ENCODE measurements at places on chromosomes 3 and 15.

GRCh38 chr3:48429960-48430707 is at the start of gene PLXNB1:
PLXNB1 (minus strand) TSS chr3:48430086; CDS start chr3:48424611, 5,475 bp downstream.
- DNase-seq: no peak

GRCh38 chr15:67389975-67390374 is 131.0 kb upstream of the C15orf61 start:
- no peak for DNase-seq

GRCh38 chr3:112197131-112197530 is 64.1 kb upstream of the GCSAM start:
- DNase-seq: no peak

DNA sequence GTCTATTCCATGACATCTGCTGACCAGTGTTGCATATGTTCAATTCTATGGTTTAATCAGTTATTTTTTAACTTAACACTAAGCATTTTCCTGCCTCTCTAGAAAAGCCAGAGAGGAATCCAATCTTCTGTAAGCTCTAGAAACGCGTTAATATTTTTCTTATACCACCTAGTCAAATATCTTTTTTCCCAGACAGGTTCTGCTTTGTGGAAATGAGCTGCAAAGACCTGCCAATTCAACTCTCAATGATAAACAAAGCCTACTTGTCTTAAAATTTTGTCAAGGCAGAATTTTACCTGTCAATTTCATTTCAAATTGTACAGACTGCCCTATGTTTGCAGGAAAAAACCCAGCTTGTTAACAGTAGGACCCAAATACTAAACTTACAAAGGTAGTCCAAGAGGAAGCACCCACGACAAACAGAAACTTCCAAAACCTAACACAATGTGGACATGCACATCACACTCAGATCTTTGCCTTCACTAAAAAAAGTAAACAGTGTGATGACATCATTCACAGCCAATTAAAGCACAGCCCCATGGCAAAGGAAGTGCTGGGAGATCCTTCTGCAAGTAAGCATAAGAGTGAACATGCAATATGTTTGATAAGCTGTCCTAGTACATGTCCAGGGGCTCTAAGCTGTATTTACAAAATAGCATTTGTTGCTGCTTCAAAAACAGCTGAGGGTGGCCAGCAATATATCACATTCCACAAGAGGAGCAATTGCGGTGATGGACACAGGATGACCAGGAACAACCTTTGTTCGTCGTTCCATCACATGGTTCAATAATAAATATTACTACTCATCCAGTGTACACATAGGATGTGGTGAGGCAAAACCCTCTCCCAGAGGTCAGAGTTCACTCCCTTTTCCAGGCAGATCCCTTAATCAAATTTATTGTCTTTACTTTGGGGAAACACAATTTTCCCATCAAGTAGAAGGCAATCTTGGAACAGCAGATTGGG is 139.4 kb upstream of the TSC22D2 start:
- DNase-seq: no peak

DNA sequence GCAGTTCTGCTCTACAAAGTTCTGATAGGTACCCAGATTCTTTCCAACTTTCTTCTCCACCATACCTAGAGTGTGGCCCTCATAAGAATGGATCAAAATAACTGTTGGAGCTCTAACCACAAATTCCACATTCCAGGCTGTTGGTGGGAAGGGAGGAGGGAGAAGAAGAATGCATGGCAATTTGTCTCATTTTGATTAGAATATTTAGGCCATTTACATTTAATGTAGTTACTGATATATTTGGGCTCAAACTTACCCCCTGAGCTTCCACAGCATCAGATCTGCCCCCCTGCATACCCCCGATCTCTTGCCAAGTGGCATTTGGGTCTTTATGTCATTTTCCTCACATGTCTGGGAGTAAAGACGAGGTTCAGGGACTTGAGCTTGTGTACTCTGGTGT is 7.7 kb downstream of the CHRNB4 start:
- no peak for DNase-seq

DNA sequence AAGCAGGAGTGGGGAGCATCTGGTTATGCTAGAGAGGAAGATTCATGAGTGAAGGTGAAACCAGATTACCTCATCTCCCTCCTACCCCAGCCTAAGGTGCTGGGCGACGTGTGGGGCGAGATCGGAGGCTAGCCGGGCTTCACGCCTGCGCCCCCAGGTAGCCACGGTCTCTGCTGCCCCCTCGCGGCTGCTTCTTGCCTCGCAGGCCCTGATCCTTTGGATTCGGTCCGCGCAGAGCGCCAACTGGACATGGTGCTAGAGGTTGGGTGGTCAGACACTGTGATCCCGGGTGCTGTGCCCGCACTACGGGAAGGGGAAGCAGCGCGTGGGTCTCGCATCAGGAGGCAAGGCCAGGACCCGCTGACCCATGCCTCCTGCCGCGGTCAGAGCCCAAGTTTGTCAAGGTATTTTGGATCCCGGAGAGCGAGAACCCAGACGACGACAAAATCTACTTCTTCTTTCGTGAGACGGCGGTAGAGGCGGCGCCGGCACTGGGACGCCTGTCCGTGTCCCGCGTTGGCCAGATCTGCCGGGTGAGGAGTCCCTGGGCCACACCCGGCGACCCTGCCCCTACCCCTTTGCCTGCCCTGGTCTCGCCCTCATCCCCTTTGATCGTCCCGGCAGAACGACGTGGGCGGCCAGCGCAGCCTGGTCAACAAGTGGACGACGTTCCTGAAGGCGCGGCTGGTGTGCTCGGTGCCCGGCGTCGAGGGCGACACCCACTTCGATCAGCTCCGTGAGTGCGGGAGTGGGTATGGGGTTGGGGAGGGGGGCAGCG is 4.2 kb downstream of the SEMA3B start:
- DNase-seq: peak; percentile 65

GRCh38 chr3:89221924-89222323 is 114.5 kb downstream of the EPHA3 start:
- no peak for DNase-seq

DNA sequence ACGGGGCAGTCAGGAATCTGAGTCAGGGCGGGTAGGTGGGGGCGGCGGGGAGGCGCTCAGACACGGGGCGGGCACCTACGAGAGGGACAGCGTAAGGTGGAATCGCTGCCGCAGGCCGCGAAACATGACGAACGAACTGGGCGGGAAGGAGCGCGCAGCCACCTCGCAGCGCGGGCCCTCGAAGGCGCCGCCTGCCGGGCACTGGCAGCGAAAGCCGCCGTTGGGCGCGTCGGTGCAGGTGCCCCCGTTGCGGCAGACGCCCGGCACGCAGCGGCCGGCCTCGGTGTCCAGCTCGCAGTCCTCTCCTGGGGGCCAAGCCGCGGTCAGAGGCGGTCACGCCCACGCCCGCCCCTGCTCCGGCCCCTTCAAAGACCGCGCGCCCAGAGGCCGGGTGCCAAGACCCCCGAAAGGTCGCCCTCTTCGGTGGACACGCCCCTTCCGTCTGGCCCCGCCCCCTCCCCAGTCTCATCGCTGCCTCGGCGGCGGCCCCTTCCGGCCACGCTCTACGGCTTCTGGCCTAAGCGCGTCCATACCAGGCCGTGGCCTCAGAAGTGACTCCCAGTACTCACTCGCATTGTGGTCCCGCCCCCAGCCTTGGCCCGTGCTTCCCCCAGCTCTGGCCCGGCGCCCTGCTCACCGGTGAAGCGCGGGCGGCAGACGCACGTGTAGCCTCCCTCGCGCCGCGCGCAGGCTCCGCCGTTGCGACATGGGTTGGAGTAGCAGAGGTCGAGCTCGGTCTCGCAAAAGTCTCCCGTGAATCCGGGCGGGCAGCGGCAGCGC is 6.4 kb downstream of the CELSR3 start:
- peak; percentile 81 for DNase-seq

DNA sequence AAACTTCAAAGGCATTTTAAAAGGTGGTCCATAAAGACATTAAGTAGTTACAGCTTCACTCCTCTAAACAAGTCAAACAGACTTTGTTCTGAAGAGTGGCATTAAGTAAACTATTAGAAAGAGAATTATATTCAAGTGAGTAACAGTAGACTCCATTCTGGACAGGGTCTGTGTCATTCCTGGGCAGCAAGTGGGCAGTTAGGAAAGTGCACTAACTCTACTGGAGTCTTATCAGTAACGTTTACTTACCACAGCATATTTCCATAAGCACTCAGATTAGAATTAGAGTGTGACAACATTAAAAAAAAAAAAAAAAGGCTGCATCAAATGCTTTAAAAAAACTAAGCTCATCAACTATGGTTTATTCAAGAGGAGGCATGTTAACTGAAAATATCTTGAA is 10.6 kb downstream of the UBR1 start:
- no peak for DNase-seq

DNA sequence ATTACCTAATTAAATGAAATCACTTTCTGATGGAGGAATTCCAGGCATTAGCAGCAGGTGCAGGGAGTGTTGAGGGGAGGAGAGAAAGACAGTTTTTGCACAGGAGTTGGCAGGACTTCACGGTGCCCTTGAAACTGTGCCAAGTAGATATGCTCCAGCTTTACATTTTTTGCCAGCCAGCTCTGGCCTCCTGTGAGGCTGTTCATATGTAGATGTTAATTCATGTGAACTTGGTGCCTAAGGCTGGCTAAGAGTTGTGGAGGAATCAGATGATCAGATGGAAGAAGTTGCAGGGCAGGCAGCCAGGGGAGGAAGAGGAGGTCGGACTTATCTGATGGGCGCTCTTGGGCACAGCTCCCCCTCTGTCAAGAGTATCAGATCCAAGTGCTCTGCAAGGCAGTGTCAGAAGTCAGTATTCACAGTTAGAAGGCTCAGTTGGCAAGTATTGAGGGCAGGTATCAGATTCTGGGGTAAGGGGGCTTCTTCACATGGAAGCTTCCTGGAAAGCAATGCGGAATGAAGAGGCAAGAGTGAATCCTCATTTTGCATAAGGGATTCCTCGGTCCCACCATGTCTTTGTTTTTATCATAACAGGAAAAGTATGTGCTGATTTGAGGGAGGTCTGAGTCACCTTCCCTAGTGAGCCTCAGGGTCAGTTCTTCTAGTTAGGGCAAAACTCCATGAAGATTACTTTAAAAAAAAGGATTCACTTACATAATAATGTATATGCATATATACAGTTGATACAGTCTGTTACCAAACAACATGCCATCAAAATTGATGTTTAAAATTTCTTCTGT is 172.6 kb upstream of the UMPS start:
- no peak for DNase-seq

DNA sequence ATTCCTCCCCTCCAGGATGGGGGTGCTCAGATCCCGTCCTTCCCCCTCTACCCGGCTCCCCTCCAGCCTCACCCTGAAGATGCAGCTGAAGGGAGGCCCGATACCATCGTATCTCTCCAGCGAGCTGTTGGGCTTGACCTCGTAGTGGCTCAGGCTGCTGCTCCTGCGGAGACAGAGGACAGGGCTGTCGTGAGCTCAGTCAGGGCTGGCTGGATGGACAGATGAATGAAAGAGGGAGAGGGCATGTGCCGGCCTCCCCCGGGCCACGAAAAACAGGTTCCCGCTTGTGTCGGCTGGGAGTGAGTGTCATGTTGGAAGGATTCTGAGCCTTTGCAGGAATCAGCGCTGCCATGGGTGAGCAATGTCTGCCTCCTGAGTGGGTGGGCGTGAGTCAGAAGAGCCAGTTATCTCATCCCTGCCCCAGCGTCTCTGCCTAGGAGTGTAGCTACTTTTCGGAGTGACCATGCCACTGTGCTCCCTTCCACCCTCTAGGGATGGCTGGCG is 35.2 kb downstream of the FEM1B start:
- no peak for DNase-seq

- DNase-seq: no peak
Measured at GRCh38 chr3:144663456-144664436, 692.1 kb downstream of the DIPK2A start.

DNA sequence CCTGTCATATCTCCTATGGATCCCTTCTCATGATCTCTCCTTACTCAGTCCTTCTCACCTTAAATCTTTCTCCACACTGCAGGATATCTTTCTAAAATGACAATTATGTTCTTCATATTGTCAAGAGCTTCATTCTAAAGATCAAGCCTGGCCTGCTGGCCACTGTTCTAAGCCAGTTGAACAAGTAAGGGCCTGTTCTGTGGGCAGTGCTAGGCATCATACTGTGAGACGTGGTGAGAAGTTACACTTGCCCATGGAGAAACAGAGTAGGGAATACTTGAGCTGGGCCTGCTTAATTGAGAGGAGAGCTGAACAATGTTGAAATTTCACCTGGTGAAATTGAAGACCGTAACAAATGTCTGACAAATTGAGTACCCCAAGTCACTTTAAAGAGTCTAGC is 184.1 kb upstream of the RASGRP1 start:
- DNase-seq: no peak

- DNase-seq: peak; percentile 16
Measured at GRCh38 chr15:85751291-85752123, 43.2 kb downstream of the KLHL25 start.

DNA sequence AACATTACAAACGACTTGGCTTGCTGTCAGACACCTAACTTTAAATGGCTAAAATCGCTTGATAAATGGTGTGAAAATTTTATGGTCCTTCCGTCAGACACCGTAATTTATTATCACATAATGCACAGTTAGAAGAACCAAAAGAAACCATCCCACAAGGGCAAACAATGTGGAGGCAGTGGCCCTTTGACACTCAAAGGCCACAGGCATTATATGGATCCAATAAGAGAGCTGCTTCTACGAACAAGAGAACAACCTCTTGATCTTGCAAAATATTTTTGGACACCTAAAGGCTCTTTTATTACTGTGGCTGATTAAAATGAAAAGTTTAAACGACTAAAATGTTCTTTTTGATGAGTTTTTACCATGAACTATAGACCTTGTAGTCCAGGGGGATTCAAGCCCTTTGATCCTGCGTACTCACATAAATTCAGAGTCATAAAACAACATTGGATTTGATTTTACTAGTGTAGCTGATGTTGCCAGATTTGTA is 202.8 kb downstream of the FMN1 start:
- no peak for DNase-seq

GRCh38 chr3:36493051-36493450 is 112.7 kb downstream of the STAC start:
- no peak for DNase-seq

DNA sequence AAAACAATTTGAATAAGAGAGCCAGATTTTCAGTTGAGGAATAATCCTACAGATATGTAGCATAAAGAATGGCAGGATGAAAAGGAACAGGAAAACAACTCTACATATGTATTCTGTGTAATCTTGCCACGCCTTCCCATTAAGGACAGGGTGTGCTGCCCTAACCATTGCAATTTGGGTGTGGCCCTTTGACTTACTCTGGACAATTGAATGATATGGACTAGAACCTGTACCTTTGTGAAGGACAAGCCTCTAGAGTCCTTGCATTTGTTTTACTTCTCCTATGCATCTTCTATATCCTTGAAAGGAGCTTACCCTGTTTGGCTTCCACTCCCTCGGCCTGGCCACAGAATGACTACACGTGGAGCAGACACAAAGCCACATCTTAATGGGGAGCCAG is 1261.6 kb upstream of the GBE1 start:
- no peak for DNase-seq

- DNase-seq: no peak
Measured at GRCh38 chr15:75663931-75664421, 16.3 kb downstream of the SNX33 start.

GRCh38 chr3:60386306-60386705 is 864.9 kb downstream of the FHIT start:
- DNase-seq: no peak

DNA sequence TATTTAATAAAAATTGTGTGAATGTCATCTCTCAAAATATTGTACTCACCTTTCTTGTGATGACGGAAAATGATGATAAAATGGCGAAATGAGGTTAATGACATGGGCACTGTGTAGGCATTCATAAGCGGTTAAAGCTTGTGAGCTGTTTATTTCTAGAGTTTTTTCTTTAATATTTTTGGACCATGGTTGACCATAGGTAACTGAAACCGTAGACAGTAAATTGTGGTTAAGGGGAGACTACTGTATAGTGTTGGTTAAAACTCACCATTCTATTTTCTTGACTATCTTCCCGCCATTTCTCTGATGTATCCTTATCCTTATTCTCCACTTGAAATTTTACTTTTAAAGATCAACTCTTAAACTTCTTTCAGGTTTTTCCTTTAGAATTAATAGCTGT is 14.5 kb downstream of the RNF111 start:
- no peak for DNase-seq
